Heart left ventricle (tissue), 16 donors: ENCODE measurements at places on chromosomes 12 and 14.

DNA sequence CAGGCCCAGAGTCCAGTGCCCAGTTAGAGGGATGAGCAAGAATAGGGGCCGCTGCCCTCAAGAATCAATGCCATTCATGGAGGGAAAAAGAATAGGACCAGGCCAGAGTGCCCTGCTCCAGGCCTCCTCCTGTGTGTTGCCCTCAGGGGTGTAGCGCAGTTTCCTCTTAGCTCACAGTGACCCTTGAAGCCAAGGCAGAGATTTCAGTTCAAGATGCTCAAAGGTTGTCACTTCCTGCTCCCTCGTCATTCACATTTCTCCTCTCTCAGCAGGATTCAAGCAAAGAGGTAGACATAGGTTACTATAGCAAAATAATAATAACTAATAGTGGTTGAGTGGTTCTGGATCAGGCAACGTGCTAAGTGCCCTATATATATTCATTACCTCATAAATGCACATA is 55.1 kb upstream of the PELI2 start:
- no peak for DNase-seq

- DNase-seq, result no peak
Observed at GRCh38 chr12:59823567-59823966, 227.7 kb downstream of the SLC16A7 start.

- DNase-seq, result no peak
Observed at GRCh38 chr14:71243697-71244096, 336.4 kb downstream of the PCNX1 start.

- DNase-seq, result no peak
Observed at GRCh38 chr14:61537563-61538463, 157.5 kb upstream of the HIF1A start.

- peak; percentile 94 for DNase-seq
Observed at GRCh38 chr14:91317381-91318308, 73.1 kb upstream of the GPR68 start.

DNA sequence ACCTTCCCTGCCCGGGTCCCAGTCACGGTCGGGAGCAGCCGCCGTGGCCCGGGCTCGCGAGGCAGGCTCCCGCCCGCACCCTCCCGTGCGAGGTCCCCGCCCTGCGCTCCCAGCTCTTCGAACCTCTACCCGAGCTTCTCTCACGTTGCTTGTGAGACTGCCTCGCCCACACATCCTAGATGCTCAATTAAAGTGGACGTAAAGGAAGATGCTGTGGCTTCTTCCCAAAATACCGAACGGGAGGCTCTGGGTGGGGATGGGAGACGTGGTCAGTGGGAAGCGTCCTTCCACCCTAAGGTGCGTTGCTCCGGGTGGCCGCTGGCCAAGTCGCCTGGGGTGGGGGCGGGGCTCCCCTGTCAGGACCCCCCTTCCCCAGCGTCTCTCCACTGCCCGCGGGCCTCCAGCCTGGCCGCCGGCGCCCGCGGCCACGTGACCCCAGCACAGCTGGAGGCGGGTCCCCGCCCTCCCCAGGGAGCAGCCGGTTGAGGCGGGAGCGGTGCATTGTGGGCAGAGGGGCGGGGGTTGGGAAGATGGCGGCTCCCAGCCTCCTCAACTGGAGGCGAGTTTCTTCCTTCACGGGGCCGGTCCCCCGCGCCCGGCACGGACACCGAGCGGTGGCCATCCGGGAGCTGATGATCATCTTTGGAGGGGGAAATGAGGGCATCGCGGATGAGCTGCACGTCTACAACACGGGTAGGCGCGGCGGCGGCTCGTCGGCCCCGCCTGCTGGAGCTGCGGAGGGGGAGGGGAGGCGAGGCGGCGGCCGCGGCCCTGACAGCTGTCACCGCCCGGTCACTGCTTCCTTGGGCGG is at the start of gene HCFC2:
TSS of gene HCFC2 (plus strand) at position 501 of the 811 bp plus-strand sequence. CDS start at position 531, 30 bp downstream.
- peak; percentile 96 for DNase-seq

DNA sequence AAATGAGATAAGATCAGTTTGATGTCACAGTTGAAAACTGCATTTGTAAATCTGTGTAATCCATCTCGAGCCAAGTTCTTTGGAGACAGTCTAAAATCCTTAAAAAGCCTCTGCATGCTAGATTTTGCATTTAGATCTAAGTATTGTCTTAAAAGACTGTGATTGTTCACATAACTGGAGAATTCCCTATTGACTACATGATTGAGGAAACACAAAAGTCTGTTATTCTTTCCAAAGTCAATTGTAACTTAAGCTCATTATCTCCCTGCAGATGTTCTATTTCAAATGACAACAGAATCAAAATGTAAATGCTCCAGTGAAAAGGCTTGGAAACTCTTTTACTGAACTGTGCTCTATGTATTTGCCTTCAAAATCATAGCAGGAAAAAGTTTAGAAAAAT is 77.8 kb downstream of the MYF5 start:
- DNase-seq, result no peak

DNA sequence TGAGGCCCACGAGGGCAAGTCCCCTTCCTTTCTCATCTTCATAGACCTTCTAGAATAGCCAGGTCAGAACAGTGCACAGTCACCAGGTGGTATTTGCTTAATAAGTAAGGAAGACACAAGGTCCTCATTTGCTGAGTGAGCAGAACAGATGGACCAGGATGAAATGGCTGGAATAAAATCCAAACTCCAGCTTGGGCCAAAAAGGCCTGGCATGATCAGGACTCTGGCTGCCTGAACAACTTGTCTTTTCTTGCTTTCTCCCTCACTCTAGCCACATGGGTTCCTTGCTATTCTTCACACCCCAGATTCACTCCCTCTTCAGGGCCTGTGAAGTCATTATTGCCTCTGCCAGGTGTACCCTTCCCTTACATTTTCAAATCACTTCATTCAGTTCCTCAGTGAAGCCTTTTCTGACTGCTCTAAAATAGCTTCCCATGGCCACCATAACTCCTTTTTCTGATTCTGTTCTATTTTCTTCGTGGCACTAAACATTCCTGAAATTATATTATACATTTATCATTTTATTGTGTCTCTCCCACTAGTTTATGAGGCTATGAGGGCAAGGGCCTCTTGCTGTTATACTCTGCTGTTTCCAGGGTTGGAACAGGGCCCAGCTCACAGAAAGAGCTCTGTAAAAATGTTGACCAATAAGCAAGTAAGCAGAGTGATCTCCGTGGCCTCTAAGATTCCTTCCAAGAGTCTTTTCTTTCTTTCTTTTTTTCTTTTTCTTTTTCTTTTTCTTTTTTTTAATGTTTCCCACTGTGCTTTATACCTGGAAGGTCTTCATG is 150.8 kb downstream of the TTC8 start:
- no peak for DNase-seq

GRCh38 chr12:84793558-84794367 is 118.8 kb downstream of the SLC6A15 start:
- DNase-seq, result peak; percentile 17

- no peak for DNase-seq
Observed at GRCh38 chr14:43361751-43362150, 1145.3 kb downstream of the FSCB start.

DNA sequence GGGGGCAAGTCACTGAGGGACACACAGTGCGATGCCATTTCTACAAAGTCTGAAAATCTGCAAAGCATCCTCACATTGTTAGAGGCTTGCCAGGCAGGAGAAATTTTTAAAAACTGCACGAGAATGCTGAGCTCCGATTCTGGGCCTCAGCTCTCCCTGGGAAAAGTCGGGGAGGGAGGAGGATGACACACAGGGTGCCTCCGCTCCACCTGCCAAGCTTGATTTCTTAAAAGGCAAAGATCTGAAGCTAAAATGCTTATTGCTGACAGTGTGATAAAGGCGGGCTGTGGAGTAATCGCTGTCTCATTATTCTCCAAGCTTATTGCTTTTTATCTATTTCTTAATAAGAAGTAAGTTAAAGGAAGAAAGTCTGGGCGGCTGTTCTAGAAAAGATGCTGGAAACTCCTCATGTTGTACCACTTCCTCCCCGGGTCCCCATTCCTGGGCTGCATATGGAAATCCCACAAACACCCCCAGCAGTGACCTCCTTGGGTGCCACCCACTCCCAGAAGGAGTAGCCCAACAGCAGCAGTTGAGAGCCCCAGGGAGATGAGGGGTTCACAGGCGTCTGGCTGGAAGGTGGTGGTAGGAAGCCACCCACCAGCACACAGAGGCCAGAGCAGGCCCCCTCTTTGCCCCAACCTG is 55.0 kb downstream of the CCDC85C start:
- no peak for DNase-seq

- DNase-seq, result no peak
Observed at GRCh38 chr12:118356809-118357256, 15.9 kb downstream of the TAOK3 start.

GRCh38 chr12:55908726-55909512 is 18.8 kb downstream of the PYM1 start:
- no peak for DNase-seq

DNA sequence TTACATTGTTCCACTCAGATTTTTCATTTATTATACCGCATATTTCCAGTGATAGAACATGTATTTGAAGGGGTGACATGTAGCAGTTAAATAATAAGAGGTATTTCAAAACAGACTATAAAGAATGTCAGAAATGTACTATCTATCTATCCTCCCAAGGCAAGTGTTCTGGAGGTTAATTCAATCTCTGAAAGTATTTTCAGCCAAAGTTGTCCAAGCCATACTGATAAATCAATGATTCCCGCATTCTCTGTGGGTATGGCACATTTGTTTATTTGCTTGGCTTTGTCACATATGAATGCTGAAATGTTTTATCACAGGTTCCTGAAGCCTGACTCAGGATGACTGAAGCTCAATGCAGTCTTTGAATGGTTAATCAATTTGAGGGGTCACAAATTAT is 35.8 kb downstream of the KCNH5 start:
- DNase-seq, result no peak

- DNase-seq, result no peak
Observed at GRCh38 chr14:54715239-54715638, 148.3 kb downstream of the SAMD4A start.

DNA sequence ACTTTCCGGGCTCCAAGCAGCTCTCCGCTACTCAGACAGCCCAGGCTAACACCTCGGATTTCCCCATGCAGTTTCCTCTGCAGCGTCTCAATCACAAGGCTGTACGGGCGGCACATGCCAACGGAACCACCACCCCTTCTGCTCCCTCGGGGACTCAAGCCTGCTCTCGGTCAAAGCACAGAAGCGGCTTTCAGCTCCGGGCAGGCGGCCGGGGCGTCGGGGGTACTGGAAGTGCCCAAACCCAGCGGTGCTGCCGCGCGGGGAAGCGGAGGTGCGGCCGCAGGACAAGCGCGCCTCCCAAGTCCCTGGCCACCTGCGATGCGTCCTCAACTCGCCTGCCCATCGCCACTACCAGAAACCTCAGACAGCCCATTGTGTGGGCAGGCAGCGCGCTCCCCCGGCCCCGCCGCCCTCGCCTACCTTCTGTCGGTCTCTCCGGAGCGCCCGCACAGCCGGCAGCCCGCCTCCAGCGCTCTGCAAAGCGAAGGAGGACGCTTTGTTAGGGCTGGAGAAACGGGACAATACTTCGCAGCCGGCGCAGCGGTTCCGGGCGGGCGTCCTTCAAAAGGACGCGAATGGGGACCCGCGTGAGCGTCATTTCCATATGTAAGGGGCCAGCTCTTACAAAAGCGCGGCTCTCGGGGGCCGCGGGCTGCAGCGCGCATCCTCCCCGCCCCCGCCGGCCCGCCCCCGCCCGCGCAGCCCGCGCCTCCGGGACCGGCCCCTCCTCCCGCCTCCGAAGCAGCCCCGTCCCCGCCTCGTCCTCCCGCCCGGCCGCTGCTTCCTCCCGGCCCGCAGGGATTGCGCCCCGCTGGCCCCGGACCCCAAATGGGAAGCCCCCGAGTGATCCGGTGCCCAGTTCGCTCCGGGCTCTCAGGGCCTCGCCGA is 674 bp downstream of the NIN start:
- peak; percentile 56 for DNase-seq

GRCh38 chr12:49188201-49188915 is 522 bp downstream of the TUBA1A start:
- DNase-seq, result peak; percentile 88

GRCh38 chr14:77024171-77024691 is 4.3 kb downstream of the IRF2BPL start:
- DNase-seq, result no peak

- DNase-seq, result no peak
Observed at GRCh38 chr12:80445083-80445793, 1.2 kb downstream of the PTPRQ start.

DNA sequence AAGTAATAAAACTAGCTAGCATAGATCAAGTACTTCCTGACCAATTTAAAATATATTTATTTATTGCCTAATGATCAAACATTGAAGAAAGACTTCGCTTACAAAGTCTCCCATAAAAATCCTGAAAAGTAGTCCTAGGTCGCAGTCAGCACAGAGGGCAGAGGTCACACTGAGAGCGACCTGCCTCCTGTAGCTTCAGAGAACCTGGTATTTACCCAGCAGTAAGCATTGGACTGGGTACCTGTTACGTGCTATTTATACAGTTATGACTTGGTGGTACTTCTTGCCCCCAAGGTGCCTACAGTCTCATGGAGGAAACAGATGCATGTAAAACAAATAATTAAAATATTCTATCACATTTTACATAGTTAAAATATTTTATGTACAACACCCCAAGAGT is 274.1 kb upstream of the G2E3 start:
- DNase-seq, result no peak

DNA sequence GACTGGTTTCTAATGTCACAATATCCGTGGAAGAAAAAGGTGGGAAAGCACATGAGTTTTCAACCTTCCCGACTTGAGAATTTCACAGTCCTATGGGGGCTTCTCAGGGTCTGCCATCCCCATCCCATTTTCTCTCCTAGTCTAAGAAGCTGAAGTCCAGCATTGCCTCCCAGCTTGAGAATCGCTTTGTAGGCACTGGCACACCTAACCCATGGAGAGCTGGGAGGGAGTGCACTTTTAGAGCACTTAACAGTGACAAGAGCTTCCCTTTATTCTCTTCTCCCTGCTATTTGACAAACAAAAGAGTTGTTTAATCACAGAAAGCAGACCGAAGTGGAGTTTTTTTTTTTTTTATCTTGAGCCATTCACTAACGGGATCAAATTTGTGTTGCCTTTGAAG is 22.8 kb upstream of the SRRM4 start:
- DNase-seq, result no peak

DNA sequence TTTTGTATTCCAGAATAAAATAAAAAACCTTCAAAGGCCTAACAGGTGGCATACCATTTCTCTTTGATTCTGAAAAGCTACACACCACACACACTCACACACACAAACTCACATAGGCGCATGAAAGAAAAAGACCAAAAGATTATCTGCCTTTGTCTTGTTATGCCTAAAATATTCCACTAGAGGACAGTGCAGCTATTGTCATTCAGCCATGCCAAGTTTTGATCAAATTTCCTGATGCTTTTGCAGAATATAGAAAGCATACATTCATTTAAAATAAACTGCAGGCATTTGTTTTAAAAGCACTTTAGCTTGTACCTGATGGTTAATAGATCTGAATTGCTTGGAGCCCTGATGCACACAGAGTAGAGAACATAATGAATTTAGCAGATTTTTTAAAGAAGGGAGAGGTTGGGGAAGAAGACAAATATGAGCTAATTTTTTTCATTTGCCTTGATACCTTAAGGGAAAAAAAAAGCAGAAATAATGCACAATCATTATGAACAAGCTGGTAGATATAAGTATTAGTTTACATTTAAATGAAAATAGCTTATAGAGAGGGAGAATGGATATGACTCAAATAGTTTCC is 1766.9 kb upstream of the SEL1L start:
- DNase-seq, result no peak

- no peak for DNase-seq
Observed at GRCh38 chr12:15364221-15365160, 42.2 kb downstream of the PTPRO start.

GRCh38 chr12:39028382-39028781 is 123.0 kb upstream of the CPNE8 start:
- DNase-seq, result no peak
